ENCODE measurements at places on chromosomes 4 and X.

DNA sequence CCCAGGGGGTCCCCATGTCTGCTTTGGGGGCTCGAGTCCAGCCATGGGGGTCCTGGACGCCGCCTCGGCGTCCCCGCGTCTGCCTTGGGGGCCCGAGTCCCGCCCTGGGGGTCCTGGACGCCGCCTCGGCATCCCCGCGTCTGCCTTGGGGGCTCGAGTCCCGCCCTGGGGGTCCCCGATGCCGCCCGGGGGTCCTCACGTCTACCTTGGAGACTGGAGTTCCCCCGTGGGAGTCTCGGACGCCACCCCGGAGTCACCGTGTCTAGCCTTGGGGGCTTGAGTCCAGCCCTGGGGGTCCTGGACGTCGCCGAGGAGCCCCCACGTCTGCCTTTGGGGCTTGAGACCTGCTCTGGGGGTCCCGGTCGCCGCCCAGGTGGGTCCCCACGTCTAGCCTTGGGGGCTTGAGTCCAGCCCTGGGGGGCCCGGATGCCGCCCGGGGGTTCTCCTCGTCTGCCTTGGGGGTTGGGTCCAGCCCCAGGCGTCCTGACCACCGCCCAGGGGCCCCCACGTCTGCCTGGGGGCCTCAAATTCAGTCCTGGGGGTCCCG lies 1.1 kb upstream of the GTPBP6 start:
- no peak for DNase-seq

GRCh38 chr4:153822316-153822715 lies 33.4 kb upstream of the SFRP2 start:
- no peak for DNase-seq

- no peak for DNase-seq
These were observed 64.0 kb upstream of the FGF13 start for GRCh38 chrX:138775517-138775916.

GRCh38 chr4:8468746-8469535 lies 28.4 kb downstream of the TRMT44 start:
- DNase-seq: peak; percentile 90

DNA sequence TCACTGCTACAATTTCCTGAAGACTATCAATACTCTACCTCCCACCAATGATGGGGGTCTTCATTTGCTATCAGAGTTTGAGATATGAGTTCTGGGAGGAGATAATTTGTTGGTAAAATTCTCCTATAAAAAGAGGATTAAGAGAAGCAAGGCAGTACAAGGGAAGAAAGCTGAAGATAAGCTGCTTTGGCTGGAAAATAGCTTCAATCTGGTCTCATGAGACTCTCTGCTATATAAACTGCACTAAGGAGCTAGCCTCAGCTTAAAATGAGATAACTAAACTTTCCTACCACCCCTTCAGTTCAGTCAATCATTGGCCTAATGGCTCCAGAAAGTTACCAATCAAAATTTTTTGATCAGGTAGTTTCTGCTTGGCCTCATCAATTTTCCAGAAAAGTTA lies 2105.0 kb downstream of the ARAP2 start:
- DNase-seq: no peak

GRCh38 chr4:158079661-158080060 lies 93.2 kb downstream of the GASK1B start:
- DNase-seq: no peak

DNA sequence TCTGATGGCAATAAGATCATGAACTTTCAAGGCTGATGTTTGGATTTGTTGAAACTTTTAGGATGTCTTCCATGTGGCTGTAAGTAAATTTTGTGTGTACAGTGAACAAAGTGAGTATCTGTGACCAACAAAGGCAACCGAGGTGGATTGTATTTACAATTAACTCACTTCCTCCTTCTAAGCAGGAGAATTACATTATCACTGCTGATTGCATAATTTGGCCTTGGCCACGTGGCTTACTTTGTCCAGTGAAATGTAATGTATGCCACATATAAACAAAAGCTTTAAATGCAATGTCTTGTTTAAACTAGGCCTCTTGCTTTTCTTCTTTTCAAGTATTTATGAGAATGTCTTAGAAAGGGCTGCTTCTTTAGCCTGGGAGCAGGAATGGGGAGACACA lies 66.3 kb upstream of the MAD2L1 start:
- no peak for DNase-seq

- DNase-seq: no peak
These were observed 174.4 kb downstream of the FHIP1A start for GRCh38 chr4:151583157-151583914.

- peak; percentile 84 for DNase-seq
These were observed 169.9 kb upstream of the AADAT start for GRCh38 chr4:170259631-170260153.

GRCh38 chr4:110160618-110161017 lies 37.8 kb downstream of the ELOVL6 start:
- no peak for DNase-seq

DNA sequence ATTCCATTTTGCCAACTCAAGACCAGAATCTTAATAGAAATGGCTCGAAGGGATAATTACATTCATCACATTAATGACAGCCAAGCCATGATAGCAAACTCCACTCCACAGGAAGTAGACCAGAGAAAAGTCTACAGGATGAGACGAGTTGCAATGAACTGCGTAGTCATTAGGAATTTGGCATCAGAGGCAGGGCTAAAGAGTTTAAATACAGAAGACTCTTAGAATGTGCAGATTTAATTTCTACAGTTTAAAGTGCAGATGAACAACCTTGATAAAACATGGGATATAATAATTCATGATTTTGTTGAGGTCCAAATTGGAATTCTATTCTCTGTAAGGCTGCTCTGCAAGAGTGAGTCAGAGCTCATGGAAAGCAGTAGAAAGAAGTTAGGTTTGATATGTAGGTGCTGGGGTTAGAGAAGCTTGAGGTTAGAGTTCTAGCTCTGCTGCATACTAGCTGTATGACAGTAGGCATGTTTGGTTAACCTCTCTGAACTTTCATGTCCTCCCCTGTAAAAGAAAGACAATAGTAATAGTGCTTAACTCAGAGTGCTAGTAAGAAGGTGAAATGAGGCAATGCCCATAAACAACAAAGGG lies 32.2 kb downstream of the LNX1 start:
- DNase-seq: no peak

DNA sequence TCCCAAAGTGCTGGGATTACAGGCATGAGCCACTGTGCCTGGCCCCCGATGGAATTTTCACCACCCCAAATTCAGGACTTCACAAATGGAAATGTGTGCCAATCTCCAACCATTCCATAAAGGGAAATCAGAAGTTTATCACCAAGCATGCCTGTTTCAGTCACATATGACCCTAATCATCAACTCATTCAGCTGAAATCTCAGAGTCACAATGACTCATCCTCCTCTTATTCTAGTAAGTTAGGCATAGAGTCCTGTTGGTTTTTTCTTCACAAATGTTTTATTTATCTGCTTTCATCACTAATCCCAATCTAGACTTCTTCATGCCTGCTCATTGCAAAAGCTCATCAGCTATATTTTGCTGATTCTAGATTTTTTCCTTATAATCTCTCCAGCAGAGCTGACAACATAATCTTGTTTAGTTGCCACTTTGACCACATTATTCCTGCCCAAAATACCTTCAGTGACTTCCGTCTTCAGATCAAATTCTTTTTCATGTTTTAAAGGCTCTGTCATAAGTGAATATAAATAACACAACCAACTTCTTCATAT lies 83.3 kb downstream of the SLC7A11 start:
- no peak for DNase-seq

GRCh38 chrX:1592470-1593142 lies 1.2 kb downstream of the AKAP17A start:
- DNase-seq: peak; percentile 65

GRCh38 chr4:106266201-106266600 lies 49.8 kb downstream of the TBCK start:
- peak; percentile 12 for DNase-seq

DNA sequence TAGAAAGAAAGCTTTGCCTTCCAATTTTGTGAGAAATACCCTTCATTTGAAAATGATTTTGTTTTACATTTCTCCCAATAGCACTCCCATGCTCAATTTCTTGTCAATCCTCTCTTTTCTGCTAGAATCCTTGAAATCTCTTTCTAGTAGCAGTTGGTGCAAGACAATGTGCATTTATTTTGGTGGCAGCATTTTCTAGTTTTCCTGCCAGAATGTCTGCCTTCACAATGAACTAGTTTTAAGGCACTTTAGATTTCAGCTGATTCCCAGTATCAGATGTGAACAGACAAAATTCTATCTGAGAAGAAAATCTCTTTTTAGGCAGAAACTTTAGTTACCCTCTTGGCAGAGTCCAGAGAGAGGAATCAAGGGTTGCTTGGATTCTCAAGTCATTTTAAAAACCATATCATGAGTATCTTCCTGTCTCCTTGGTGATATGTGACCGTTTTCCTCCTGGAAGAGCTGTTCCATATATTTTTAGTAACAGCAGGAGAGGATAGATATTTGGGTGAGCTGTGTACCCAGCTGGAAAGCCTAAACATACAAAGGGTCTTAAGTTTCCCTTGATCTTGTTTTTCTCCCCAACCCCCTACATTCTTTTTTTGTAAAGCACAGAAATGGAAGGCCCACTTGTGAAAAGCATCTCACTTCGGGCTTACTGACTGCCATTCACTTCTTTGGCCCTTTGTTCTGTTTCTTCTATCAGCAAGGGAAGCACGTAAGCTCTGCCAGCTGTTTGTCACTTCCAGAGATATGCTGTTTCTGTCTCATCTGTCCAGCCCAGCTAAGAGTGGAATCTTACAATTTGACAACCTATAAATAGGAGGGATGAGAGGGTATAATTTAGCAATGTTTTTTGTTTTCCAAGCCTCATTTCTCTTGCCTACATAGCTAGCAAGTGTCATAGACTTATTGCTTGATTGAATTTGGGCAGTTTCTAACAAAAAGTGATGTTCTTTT lies 38.7 kb downstream of the TSPAN7 start:
- DNase-seq: no peak

DNA sequence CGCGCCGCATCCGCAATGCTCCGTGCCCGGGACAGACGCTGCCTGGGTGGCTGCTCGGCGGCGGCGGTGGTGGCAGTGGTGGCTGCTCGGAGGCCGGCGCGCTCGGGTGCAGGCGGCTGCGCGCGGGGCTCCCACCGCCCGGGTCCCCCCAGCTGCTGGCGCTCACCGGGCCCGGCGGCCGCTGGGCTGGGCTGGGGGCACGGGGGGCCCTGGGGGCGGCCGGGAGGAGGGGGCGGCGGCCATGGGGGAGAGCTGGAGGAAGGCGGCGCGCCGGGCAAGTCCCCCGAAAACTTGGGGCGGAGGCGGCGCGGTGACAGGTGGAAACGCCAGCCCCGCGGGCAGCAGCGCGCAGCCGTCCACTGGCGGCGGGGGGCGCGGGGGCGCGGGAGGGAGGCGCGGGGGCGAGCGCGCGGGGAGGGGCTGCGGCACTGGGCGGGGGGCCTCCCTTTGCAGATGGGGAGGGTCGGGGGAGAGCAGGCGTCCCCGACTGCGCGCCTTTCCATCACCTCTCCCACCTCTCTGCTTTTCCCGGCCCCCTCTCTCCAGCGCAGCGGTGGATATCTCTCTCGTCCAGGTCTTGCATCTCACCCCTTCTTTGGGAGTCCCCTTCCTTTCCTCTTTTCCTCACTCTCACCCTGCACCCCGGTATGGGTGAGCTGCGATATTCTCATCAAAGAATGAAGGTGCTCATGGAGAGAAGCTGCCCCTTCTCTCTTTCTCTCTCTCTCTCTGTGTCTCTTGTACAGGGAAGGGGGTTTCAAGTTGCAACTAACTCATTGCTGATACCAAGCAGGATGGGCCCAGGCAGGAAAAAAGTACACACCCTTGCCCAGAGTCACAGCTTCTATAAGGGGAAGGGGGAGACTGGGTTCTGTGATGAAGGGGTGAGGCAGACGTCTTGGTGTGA lies 83.7 kb upstream of the DHRSX start:
- peak; percentile 63 for DNase-seq

DNA sequence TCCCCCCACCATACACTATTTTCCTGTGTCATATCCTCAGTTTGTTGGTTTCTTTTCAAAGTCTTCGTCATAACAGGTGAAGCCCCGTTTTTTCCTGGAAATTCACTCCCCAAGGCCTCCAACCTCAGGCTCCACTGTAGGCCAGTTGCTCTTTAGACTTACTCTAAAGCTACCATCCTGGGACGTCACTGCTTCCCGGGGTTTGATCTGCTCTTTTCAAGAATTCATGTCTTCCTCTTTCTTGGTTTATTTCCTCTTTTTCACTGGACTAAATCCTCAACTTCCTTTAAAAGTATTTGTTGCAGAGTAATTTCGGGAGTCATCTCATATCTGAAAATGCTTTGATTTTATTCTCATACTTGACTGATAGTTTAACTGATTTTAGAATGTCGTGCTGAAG lies 6.5 kb upstream of the SERTM2 start:
- DNase-seq: no peak

GRCh38 chrX:68889249-68889648 lies 60.4 kb downstream of the EFNB1 start:
- no peak for DNase-seq

GRCh38 chr4:39181520-39181904 lies 817 bp upstream of the WDR19 start:
- no peak for DNase-seq

DNA sequence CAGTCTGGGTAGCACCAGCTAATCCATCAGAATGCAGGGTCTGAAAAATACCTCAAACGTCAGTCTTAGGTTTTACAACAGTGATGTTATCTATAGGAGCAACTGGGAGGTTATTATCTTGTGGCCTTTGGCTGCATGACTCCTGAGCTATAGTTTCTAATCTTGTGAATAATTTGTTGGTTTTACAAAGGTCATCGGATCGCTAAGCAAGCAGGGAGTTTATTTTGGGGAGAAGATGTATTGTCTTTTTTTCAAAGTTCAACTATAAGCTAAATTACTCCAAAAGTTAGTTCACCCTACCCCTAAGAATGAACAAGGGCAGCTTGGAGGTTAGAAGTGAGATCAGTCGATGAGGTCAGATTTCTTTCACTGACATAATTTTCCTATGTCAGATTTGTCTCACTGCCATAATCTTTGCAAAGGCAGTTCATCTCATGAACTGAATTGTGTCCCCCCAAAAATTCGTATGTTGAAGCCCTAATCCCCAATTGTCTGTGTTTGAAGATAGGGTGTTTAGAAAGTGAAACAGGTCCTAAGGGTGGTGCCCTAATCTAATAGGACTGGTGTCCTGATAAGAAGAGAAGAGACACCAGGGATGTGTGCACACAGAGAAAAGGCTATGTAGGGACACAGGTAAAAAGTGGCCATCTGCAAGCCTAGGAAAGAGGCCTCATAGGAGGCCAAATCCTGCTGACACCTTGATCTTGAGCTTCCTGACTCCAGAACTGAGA lies 175.8 kb upstream of the GALNT7 start:
- DNase-seq: no peak

DNA sequence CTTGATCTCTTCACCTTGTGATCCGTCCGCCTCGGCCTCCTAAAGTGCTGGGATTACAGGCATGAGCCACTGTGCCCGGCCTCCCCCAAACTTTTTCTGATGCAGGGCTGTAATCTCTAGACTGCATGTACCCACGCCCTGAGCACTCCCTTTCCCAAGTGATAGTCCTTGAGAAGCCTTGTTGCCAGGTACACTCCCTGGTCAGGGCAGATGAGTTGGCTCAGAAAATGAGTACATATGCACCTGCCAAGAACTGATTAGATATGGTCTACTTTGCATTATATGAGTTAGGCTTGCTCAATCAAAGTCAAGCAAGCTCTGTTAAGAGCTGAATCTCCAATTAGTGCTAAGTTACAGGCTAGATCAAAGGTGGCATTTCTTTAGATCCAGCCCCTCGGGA lies 20.3 kb downstream of the APOO start:
- DNase-seq: no peak

- no peak for DNase-seq
These were observed 242.0 kb downstream of the MAPK10 start for GRCh38 chr4:86117705-86118302.
